NCI-H146 (cell line): ENCODE measurements at places on chromosomes 13 and 19.

DNA sequence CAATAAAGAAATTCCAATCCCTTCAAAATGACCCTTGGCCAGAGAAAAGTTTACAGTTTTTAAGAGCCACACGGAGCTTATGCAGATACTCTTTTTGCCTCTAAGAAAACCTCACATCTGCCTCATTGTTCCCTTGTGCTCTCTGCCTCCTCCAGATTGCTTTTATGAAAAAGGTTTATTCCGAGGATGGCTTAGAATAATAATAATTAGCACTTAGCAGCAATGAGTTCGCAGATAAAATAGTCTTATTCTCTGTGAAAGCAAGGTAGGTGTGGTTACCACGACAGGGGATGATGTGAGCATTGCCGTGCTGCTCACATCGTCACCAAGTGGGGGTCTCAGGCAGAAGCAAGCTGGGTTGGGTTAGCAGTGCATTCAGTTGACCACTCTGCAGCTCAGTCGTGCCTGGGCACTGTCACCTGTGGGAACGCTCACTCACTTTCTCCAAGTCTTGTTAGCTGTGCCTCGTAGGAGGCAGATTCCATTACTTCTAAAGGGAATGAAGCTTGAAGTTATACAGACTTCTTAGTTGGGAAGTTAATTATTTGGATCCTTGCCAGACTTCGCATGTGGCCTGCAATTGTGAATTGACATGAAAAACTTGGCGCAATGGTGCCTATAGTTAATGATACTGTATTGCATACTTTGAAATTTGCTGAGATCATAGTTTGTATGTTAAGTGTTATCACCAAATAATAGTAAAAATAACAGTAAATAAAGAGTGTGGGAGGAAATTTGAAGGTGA lies 157.2 kb downstream of the MYO16 start:
- DNase-seq: no peak

GRCh38 chr13:81493144-81493543 lies 1152.2 kb upstream of the SPRY2 start:
- no peak for DNase-seq

DNA sequence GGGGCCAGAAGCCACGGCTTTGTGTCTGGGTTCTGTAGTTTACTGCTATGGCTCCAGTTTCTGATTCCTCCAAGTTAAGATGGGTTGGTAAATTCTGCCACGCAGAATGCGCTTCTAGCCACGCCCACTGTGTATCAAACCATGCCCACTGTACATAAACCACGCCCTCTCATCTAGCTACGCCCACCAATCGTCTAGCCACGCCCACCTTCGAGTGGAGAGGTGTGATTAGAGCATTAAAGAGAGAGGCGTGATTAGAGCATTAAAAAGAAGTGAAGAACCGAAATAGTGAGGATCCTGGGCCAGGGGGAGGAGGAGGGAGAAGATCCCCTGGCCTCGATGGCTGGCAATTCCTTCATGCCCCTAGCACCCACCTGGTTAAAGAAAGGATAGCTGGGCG lies 43.7 kb upstream of the ADGRE5 start:
- DNase-seq: no peak

GRCh38 chr13:100163375-100163774 lies 74.5 kb downstream of the PCCA start:
- no peak for DNase-seq

- no peak for DNase-seq
Measured at GRCh38 chr13:52650731-52651130, 1.9 kb upstream of the SUGT1 start.

- no peak for DNase-seq
Measured at GRCh38 chr19:42577016-42577415, 17.7 kb downstream of the CEACAM8 start.

DNA sequence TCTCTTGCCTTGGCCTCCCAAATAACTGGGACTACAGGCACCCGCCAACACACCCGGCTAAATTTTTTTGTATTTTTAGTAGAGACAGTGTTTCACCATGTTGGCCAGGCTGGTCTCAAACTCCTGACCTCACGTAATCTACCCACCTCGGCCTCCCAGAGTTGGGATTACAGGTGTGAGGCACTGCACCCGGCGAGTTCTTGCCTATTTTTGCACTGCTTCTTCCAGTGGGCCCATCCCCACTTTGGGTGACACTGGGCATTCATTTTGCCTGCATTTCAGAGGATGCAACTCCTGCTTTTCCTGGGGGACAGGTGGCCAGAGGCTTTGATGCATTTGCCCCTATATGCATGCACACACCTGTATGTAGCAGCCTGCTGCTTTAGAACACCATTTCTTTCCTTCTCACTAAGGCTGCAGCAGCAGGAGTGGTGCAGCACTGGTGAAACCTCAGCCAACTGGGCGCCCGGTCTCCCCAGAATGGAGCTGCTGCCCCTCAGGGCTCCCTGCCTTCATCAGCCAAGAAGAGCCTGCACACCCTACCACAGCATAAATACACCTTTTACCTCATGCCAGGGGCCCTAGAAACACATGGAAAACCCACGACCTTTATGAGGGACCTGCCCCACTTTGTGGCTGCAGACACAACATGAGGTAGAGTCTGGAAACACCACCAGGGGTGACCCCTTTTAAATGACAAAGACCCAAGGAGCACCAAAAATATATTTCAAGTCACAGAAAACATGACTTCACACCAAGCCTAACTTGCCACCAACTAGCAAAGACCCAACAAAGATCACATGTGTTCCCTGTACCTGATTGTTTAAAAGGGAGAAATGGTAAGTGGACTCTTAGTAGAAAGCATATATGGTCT lies 36.8 kb upstream of the POP4 start:
- DNase-seq: no peak
